ENCODE measurements at places on chromosomes 2 and 18.

DNA sequence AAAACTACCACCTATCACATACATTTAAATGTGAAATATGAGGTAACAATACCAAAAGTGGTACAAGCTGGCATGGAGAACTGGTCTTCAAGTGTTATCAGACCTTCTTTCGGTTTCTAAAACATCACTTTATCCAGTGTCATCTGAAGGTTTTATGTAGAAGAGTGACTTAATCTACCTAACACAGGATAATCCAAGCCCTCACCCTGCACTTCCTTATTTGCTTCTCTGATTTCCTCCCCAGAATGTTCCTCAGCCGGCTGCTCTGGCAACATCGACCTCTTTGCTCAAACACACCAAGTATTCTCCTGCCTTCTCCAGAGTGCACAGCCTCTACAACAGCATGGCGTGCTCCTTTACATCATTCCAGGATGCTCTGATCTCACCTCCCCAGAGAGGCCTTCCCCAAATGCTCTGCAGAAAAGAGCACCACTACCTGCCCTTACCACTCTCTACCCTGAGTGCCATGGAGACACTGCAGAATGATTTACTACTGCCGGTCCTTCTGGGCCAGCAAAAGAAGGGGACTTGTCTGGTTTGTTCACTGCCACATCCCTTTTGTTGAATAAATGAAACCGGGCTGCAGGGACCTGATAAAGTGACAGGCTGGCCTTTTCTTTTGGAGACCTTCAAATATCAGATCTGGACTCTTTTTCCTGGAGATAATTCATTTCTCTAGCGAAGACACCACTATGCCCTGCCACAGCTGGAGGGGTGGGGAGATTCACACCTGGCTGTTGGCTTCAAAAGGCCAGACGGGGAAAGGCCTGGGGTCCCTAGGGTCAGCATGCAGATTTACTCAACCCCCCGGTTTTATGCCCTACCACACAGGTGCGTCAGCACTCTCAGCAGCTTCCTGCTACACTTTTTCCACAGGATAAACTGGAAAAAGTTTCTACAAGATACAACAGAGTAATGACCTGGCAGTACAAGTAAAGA is 42.0 kb downstream of the TTR start:
- no peak for DNase-seq

GRCh38 chr2:128347701-128348539 is 29.3 kb upstream of the HS6ST1 start:
- peak; percentile 68 for DNase-seq

GRCh38 chr2:219723311-219723710 is 95.9 kb downstream of the SLC4A3 start:
- no peak for DNase-seq

- no peak for DNase-seq
Measured at GRCh38 chr2:63049211-63049969, 1.2 kb upstream of the OTX1 start.

DNA sequence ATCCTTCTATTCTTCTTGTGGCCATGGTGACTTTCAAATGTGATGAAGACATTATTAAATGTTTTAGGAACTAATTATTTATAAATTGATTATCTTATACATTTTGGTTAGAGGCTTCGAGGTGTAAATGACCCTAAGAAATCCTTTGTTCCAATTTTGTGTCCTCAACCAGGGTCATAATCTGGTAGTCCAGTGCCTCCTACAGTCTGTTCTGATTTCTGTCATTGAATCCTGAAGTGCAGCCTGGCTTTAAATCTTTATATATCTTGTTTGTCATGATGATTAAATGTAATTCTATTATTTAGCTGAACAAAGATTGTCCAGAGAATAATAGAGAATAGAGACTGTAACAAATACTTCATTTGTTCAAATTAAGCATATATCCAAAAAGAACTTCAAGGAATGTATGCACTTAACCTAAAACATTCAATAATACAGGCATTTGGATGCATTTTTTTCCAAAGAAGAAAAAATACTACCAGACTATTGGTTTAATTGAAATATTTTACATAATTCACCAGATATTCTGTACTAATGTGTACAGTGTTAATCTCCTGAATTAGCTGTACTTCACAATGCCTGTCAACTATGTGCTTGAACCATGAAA is 89.8 kb downstream of the PRPF40A start:
- DNase-seq: peak; percentile 35

All from fibroblast of skin of abdomen (primary cell).